ENCODE measurements at places on chromosomes 2 and 18. TPM values are rescaled to one million over a fixed set of nuclear protein-coding genes. Genes with fewer than 3 reads are reported as not detected.

The ADNP2 gene
- 19.4 TPM for total RNA-seq

The TUBA3E gene
- total RNA-seq: not detected

The IL37 gene
- total RNA-seq: not detected

The GATA6 gene
- 1.2 TPM for total RNA-seq

The C2orf92 gene
- 1.3 TPM for total RNA-seq

The NEURL3 gene
- total RNA-seq: 1.0 TPM

The INHBB gene
- total RNA-seq: 0.87 TPM

The CCDC121 gene
- 2.5 TPM for total RNA-seq
